ENCODE measurements at places on chromosomes 4 and X. TPM values are rescaled to one million over a fixed set of nuclear protein-coding genes. Genes with fewer than 3 reads are reported as not detected.
A peak's percentile ranks its signal among the peaks of the same experiment; 100 is the strongest.

Gene RASL11B
- 8.7 TPM for total RNA-seq

DNA sequence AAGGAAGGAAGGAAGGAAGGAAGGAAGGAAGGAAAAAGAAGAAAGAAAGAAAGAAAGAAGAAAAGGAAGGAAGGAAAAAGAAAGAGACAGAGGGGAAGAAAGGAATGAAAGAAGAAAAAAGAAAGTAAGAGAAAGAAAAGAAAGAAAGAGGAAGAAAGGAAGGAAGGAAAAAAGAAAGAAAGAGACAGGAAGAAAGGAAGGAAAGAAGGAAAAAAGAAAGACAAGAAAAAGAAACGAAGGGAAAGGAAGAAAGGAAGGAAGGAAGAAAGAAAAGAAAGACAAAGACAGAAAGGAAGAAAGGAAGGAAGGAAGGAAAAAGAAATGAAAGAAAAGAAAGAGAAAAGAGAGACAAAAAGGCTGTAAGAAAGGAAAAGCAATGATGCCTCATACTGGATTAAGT, 101.1 kb upstream of the PPP2R3B start:
- DNase-seq, result no peak

Gene CEP135
- total RNA-seq, result 2.5 TPM

GRCh38 chr4:726235-726787, 20.7 kb downstream of the PCGF3 start:
- DNase-seq, result no peak

- peak; percentile 75 for DNase-seq
Observed at GRCh38 chrX:149470955-149471354, 34.2 kb downstream of the IDS start.

Gene CENPVL2
- total RNA-seq, result not detected

GRCh38 chr4:134027931-134028330, 173.7 kb downstream of the PABPC4L start:
- DNase-seq, result no peak

Gene SLC9B1
- 0.55 TPM for total RNA-seq

Measured in left ventricle myocardium inferior (tissue), 1 donor.